ENCODE measurements at places on chromosomes 4 and X.

- no peak for DNase-seq
These were observed 325.3 kb upstream of the RASGEF1B start for GRCh38 chr4:81796790-81797528.

DNA sequence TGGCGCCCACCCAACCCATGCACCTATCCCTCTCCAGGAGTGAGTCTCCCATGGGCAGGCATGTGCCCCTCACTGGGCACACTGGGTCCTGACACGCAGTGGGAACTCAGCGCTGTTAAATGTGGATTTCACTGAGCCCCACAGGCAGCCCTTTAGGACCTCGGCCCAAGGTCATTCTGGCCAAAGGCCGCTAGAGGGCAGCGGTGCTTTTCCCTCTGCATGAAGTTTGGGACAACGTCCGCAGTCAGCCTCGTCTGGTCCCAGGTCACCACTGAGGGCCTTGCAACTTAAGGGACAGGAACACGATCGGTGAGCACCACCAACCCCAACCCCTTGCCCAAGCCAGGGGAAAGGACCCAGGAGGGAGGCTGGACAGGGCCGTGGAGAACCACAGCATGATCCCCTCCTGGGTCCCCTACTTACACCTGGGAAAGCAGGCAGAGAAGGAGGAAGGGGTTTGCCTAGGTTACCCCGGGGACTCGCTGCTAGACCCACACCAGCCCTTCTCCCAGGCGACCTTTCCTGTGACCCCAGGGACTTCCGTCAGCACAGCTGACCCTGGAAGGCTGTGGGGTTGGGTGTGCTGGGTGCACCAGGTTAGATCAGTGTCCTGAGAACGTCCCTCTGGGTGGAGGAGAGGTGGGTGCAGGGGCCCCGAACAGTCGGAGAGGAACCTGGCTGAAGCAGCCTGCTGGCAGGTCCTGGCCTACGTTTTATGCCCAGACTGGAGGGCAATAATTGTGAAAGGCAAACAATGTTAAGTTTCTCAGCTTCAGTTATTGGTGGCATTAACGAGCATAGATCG is 24.0 kb downstream of the CYTL1 start:
- peak; percentile 84 for DNase-seq

DNA sequence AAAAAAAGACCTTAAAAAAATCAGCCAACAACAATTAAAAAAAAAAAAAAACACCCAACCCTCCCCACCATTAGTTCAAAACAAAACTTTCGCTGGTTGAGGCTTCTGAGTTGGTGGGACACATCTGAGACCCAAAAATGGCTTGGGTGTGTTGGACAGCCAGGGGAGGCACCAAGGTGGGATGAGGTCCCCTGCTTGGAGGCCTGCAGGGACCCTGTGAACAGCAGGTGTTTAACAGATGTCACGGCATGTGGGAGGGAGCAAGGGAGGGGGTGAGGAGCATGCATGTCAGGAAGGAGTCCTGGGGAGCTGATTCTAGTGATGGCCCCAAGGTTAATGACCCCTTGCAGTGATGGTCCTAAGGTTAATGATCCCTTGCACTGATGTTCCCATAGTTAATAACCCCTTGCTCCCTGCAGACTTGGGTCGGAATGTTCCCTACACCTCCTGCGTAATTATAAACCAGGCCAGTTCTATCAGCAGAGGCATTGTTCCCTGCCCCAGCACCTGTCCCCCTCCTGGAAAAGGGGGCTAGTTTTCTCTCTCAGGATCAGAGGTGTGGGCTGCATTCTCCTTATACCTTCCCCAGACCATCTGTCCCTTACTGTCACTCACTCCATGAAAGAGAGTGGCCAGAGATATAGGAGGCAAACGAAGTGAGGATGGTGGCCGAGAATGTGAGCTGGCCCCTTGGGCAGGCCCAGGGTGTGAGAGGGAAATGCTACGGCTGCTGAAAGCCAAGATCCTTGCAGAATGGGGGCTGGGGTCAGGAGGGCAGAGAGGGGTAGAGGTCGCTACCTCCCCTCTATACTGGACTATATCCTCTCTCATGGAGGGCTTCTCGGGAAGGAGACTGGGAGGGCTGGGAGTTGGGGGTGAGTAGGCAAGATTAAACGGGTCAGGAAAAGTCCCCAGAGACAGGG is 2.3 kb upstream of the FOXP3 start:
- DNase-seq: no peak

GRCh38 chrX:148774276-148774675 is 273.9 kb downstream of the AFF2 start:
- DNase-seq: no peak

- no peak for DNase-seq
These were observed 40.3 kb downstream of the AMMECR1 start for GRCh38 chrX:110277609-110278008.
